ENCODE measurements at places on chromosomes 16 and 17. TPM values are rescaled to one million over a fixed set of nuclear protein-coding genes. Genes with fewer than 3 reads are reported as not detected.

The TM4SF5 gene
- total RNA-seq = not detected

The PROCA1 gene
- total RNA-seq = 1.5 TPM

The VAMP2 gene
- 61.3 TPM for total RNA-seq

The C16orf86 gene
- total RNA-seq = 5.9 TPM

The SPDYE4 gene
- total RNA-seq = not detected

The MFAP4 gene
- total RNA-seq = 35.7 TPM
